Occipital lobe (tissue), 3 donors: ENCODE measurements at places on chromosomes 11 and 22.
A peak's percentile ranks its signal among the peaks of the same experiment; 100 is the strongest.

GRCh38 chr22:32482708-32483107, 8.1 kb downstream of the FBXO7 start:
- no peak for DNase-seq

DNA sequence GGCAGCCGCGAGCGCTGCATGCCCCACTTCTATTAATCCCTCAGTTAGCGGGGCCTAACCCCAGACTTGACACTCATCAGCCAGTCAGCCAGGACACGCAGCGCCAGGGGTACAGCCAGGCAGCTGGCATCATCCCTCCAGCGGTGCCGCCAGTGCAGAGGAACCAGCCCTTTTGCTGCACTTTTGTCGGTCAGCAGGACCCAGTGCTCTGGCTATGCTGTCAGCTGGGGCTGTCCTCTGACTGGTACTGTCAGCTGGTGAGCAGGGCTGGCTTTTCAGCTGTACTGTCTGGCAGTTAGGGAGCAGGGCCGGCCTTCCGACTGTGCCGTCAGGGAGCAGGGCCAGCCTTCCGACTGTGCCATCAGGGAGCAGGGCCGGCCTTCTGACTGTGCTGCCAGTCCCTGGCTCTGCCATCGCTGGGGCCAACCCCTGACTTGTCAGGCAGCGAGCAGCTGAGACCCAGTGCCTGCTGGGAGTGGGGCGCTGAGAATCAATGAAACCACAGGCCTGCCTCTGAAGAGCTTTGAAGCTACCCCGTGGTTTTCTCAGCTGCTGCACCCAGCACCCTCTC, 115.4 kb downstream of the KIAA1671 start:
- no peak for DNase-seq

DNA sequence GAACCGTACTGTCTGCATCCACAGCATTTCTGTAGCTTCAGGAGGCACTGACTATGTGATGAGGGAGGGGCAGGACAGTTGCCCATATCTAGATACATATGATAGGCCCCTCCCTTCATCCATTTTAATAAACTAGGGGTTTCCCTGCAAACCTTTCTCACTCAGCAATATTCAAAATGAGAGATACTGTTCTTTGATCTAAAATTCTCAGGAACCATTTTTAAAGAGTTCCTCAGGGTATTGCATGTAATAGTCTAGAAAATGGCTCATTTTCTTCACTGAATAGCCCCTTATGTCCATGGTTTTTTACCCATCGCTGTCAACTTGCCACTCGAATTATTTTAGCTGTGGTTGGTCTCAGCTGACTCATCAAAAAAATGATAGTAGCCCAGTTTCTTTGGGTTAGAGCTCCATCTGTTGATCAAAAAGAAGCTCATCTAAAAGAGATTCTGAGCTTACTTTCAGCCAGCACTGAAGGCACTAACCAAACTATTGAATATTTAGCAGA, 37.0 kb upstream of the DNAJB7 start:
- DNase-seq = no peak

GRCh38 chr22:41446057-41446501, 522 bp downstream of the TOB2 start:
- DNase-seq = no peak

- peak; percentile 64 for DNase-seq
Observed at GRCh38 chr11:57464539-57465181, 4.3 kb downstream of the RTN4RL2 start.

- no peak for DNase-seq
Observed at GRCh38 chr22:37776639-37777005, 31.1 kb upstream of the GCAT start.

GRCh38 chr22:26045860-26046259, 123.4 kb upstream of the SEZ6L start:
- no peak for DNase-seq

- DNase-seq = no peak
Observed at GRCh38 chr11:102253020-102253715, 64.1 kb upstream of the BIRC3 start.
